T-helper 1 cell (primary cell): ENCODE measurements at places on chromosomes 3 and 15.
A peak's percentile ranks its signal among the peaks of the same experiment; 100 is the strongest.

DNA sequence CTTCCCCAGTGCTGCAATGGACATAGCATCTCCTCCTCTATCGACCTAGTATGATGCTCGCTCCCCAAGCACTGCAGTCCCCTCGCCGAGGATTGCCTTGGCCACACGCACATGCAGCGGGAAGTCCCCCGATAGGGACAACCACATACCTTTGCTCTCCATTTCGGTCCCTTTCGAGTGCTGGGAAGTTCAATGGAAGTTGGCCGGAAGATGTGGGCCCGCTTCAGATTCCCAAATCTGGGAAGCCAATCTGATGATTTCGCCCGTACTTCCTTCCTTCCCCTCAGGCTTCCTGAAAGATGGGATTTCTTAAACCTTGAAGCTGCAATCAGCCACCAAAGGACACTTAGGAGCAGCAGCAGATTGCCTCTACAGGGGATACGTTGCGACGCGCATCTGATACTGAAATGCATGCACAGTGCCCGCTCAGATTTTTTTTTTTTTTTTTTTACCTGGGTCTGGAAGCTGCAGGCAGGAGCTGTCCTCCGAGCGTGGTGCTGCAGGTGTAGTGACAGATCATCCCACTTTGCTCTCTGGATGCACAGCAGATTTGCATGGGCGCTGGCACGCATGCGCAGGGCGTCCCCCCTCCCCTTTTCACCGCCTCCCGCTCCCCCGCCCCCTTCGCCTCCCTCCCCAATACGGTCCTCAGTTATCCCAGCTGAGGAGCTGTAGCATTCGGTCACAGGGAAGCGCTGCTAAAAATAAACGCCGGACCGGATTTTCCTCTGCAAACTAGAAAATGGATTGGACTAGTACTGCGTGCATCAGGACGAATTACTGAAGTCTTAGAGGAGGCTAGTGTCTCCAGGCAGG is at the start of gene FGF12:
TSS of gene FGF12 (minus strand) at position 510 of the 816 bp plus-strand sequence.
- DNase-seq: no peak

DNA sequence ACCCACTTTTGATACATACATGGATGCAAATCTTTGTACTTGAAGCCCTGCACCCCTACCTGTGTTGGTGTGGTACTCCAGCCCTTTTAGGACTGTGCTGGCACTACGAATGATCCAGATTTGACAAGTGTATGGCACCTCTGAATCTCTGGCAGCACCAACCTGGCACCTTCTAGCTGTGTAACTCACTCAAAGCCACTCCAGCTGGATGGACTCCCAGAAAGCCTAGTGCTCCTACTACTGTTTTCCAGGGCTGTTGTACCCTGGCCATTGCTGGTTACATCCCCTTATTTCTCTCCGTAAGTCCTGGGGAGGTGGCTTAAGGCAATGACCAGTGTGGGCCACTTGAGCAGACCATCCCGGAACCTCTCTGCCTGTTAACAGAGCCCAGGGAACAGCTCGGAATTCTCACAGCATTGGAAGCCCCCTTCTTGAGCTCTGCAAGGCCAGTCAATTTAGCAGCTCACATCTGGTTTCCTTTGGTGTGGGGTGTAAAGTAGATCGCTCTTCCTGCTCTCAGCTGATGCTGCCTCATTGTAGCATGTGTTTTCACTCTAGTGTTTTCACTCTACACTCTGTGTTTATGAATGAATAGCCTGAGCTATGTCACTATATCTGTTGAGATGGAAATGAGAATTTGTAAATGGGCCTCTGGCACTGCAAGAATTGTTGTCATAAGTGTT is 12.2 kb downstream of the CALML4 start:
- no peak for DNase-seq

GRCh38 chr3:62228467-62228866 is 144.9 kb downstream of the FEZF2 start:
- DNase-seq: no peak

DNA sequence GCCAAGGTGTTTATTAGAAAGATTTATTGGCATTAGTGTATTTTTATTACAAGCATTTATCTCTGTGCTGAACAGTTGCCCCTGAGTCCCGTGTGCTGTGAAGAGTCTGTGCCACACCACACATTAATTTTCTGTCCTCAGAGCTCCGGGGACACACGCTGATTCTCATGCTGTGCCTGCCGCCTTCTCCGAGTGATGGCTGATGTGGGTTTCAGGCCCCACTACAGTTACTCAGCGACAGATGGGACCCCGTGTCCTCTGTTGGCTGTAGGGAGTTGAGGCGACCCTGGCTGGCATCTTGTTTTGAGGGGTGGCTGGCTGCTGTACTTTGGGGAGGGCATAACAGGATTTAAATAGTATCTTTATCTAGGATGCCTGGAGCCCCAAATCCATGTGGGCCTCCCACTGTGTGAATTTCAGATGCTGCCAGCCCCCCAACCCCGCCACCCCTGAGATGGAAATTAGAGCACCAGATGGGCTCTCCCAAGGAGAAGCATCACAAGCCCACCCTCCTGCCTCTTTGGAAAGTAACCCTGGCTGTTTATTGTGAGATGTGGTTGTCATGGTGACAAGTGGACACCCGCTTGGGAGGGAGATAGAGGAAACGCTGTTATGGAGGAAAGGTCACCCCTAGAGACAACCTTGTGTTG is 185.6 kb downstream of the APBA2 start:
- DNase-seq: no peak

- DNase-seq: no peak
These were observed 13.6 kb upstream of the CSK start for GRCh38 chr15:74768099-74768770.

DNA sequence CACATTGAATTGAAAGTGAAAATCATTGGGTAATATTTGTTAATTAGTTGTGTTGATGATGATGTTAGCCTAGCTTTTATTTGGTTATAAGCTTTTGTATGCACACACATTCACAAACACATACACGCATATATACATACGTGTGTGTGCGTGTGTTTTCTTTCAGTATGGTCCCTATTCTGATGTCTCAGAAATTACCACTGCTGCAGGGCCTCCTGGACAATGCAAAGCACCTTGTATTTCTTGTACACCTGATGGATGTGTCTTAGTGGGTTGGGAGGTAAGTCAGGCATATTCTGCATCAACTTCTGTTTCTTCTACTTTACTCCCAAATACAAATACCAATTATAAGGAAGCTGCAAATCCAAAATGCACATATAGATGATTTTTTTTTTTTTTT is 102.1 kb downstream of the GHSR start:
- no peak for DNase-seq

DNA sequence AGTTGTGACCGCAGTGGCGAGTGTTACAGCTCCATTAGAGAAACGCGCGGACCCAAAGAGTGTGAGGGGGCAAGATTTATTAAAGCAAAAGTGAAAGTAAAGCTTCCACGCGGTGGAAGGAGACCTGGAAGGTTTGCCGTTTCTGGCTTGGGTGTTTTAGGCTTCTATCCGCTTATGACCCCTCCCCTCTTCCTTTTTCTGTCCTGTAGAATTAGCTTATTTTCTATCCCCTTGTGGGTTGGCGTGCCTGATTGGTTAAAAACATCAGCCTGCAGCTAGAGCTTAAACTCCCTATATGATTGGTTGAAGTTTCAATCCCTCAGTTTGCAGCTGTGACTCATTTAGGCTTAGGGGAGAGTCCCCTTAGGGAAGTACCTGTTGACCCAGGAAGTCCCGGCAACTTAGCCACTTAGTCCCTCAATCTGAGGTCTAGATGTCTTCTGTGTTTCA is 39.6 kb downstream of the C3orf38 start:
- DNase-seq: no peak

GRCh38 chr3:186967686-186968085 is 37.4 kb downstream of the ST6GAL1 start:
- DNase-seq: no peak

- DNase-seq: peak; percentile 22
These were observed 33.9 kb downstream of the GRK7 start for GRCh38 chr3:141796889-141797781.

DNA sequence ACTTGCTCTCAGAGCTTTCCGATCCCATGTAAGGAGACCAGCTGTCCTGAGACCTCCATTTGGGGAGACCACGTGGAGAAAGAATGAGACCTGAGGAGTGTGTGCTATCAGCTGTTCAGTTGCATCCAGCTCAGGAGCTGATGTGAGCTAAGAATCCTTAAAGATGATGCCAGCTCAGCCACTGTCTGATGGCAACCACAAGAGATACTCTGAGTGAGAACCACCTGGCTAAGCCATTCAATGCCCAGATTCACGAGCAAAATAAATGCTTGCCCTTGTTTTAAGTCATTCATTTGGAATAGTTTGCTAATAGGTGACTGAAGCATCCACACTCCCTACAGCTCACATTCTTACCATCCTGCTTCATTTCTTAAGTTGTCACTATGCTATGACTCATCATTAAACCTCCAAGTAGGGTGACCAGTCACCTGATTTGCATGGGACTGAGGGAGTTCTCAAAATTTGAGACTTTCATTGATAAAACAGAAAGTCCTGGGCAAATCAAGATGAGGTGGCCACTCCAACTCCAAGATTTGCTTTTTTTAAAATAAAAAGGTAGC is 56.4 kb downstream of the SPTSSB start:
- no peak for DNase-seq

DNA sequence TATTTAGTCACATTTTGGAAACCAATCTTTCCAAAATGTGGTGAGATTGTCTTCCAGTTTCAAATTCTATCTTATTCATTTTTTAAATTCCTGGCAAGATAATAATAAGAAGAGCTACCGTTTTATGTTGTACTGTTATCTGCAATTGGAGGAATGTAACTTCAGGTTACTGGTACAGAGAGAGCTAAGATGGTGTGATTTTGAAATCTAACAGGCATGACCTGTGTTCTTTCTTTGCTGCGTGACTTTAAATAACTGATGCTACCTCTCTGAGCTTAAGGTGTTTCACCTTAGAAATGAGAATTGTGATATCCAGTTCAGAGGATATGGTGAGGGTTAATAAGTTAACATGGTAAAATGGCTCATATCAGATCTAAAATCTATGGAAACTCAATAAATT is 21.7 kb downstream of the CADM2 start:
- no peak for DNase-seq

GRCh38 chr3:129402210-129402609 is 26.2 kb downstream of the EFCAB12 start:
- DNase-seq: no peak

- no peak for DNase-seq
These were observed 139.3 kb downstream of the ZNF609 start for GRCh38 chr15:64599716-64600115.

DNA sequence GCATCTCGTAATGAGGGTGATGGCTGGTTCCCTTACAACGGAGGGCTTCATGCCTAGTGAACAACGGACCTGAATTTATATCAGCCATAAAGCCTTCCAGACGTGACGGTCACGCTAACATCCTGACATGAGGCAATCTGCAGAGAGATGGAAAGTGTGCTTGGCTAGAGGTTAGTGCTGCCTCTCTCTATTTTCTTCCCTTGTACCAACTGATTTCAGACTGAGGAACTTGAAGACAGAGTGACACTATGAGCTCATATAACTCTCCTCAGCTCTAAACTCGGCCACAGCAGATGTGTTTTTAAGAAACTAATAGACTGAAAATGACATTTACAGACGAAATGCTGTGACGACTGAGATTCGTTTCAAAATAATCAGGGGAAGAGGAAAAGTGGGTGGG is 122.4 kb downstream of the XXYLT1 start:
- no peak for DNase-seq

DNA sequence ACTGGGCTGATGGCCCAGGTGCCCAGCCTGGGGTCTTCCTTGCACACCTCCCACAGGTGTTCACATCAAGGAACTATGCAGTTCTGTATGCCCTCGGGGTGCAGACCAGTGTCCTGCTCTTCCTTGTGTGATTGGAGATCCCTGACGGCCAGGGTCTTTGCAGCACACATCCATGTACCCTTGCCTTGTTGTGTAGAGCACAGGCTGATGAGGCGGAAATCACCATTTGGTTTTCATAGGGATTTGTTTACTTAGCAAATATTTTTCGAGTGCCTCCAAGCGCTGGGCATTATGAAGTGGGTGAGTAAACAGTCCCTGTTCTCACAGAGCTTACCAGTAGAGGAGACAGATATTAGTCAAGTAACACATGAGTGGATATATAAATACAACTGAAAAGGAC is 209.3 kb upstream of the UMPS start:
- no peak for DNase-seq

GRCh38 chr15:80992006-80992405 is 2.4 kb upstream of the MESD start:
- DNase-seq: no peak

DNA sequence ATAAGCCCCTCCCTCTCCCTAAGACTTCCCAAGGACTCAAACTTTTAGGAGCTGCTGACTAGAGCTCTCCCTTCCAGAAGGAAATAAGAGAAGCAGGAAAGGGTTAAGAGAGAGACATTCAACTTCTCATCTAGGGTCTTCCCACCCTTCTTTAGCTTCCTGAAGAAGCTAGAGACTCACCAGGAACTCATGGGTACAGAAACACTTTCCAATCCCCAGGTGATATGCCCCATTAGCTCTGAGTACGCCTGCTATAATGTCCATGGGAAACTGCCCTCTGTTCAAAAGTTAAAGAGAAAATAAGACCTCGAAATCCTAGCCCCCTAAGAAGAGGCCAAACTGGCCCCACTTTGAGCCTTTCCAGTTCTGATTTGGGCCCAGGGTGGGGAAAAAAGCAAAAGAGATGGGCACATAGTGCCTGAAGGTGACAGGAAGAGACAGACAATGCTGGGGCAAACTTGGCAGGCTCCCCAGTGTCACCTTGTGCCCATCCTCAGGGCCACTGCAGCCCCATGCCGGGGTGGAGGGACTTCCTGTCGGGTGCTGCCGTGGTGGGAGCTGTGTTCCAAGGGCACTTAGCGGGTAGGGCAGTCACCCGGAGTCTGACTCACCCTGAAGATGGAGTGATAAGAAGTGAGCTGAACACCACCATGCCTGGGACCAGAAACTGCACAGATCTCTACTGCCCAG is 29.5 kb downstream of the CCDC12 start:
- DNase-seq: peak; percentile 70

- DNase-seq: no peak
These were observed 494 bp downstream of the GCSAM start for GRCh38 chr3:112132554-112132953.

DNA sequence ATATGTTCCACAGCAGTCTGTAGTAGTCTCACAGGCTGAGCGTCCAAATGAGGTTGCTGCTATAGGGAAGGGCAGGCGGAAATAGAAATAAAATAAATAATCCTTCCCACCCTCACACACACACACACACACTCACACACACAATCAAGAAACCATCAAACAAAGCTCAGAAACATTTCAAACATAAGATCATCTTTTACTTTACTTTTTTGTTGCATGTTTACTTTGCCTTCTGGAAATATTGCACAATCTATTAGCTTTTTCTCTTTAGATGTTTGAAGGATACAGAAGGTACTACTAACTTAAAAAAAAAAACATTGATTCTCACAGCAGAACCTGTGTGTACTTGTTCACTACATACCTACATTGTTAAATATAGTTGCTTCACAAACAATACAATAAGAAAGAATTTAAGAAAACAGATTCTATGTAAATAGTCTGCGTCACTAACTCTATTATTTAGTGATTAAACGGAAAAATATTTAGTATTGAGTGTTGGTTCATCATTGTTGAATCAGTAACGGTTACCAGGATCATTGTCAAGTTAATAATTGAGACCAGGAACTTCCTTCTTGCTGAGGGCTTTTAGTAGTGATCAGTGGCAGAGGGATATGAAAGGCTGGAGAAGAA is 20.5 kb downstream of the ALCAM start:
- no peak for DNase-seq

GRCh38 chr15:75799190-75799589 is 44.1 kb upstream of the UBE2Q2 start:
- DNase-seq: no peak

- DNase-seq: no peak
These were observed 14.6 kb upstream of the TFRC start for GRCh38 chr3:196096382-196096953.

GRCh38 chr15:88949734-88950400 is 36.7 kb upstream of the MFGE8 start:
- no peak for DNase-seq

GRCh38 chr3:124352149-124352539 is 360.2 kb upstream of the ROPN1 start:
- no peak for DNase-seq
